Fibroblast of pulmonary artery (primary cell): ENCODE measurements at places on chromosomes 7 and 10.
A peak's percentile ranks its signal among the peaks of the same experiment; 100 is the strongest.

DNA sequence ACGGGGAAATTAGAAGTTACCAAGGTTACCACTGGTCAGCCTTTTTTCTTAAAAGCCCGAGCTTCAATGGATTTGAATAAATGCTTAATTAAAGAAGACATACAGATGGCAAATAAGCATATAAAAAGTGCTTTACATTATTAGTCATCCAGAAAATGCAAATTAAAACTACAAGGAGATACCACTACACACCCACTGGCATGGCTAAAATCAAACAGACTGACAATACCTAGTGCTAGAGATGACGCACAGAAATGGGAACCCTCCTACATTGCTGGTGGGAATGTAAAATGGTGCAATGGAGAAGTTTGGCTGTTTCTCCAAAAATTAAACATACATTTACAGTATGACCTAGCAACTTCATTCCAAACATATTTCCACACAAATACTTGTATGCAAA lies 38.3 kb upstream of the CREB5 start:
- no peak for DNase-seq

GRCh38 chr10:85457191-85457590 lies 909.4 kb downstream of the GRID1 start:
- no peak for DNase-seq

GRCh38 chr10:31028081-31028480 lies 3.6 kb downstream of the ZNF438 start:
- DNase-seq = peak; percentile 57

DNA sequence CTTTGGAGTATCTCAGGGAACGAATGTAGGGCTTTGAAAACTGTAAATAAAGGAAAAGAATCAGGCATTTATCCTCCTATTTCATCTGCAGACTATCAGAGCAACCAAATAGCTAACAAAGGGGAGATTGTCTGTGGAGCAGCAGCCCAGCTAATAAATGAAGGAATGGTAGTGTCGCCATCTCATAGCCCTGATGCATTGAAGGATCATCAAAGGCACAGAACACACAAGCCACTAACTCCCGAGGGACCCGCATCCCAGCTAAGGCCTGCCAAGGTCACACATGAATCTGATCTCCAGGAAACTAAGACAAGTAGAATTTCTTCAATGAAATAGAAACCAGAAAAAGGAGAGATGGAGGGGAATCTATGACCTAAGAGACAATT lies 38.2 kb downstream of the CALML5 start:
- no peak for DNase-seq

DNA sequence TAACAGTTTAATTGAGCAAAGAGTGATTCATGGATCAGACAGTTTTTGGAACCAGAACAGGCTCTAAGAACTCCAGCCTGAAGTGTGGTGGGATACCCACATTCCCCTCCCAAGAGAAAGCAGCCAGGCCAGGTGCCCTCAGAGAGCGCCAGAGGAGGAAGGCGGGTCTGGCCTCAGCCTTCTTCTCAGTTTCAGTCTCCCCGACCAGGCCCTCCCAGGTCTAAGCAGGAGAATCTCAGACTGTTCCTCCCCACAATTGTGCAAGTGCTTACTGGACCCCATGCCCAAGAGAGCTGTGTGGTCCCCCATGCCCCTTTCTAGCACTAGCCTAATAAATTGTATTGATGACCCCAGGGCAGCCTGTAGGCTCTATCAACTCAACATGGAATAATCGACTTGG lies 25.6 kb downstream of the PPIF start:
- DNase-seq = no peak

GRCh38 chr7:50270531-50271018 lies 33.9 kb upstream of the IKZF1 start:
- DNase-seq = no peak

DNA sequence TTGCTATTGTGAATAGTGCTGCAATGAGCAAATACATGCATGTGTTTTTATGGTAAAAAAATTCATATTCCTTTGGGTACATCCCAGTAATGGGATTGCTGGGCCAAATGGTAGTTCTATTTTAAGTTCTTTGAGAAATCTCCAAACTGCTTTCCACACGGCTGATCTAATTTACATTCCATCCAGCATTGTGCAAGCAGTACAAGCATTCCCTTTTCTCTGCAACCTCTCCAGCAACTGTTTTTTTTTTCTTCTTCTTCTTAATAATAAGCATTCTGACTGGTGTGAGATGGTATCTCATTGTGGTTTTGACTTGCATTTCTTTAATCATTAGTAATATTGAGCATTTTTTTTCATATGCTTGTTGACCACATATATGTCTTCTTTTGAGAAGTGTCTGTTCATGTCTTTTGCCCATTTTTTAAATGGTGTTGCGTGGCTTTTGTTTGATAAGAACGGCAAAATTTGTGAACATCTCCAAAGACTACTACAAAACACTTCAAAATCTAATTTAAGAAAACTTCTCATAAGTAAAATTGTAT lies 136.1 kb upstream of the MYO3A start:
- DNase-seq = no peak

DNA sequence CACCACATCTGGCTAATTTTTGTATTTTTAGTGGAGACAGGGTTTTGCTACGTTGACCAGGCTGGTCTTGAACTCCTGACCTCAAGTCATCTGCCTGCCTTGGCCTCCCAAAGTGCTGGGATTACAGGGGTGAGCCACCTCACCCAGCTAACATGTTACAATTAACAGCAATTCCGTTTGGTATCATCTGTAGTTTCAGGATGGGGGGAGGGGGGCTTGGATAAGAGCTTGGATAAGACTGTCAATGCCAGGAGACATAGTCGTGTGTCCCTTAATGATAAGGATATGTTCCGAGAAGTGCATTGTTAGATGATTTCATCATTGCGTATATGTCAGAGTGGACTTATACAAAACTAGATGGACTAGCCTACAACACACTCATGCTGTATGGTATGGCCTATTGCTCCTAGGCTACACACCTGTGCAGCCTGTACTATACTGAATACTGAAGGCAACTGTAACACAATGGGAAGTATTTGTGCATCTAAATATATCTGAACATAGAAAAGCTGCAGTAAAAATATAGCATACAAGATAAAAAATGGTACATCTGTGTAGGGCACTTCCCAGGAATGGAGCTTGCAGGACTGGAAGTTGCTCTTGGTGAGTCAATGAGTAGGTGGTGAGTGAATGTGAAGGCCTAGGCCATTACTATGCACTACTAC lies 103.9 kb upstream of the TNS3 start:
- DNase-seq = no peak

GRCh38 chr7:84091318-84091717 lies 103.3 kb downstream of the SEMA3A start:
- DNase-seq = no peak

DNA sequence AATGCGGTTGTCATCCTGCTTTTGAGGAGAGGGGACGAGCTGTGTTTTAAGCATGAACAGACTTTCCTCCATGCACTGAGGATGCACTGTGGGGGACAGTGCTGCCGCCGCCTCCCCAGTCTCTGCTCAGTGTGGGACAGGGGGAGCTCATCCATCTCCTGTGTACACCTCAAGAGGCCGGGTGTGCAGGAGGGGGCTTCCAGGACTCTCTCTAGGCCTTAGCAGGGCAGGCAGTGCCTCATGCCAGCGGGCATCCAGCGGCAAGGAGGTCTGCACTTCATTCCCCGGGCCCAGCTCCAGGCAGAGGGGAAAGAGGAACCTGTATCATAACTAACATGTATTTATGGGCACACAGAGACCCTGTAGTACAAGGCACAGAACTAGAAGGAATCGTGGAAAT lies 89.7 kb downstream of the DIP2C start:
- no peak for DNase-seq

- DNase-seq = no peak
Observed at GRCh38 chr10:48492201-48492600, 112.7 kb downstream of the ARHGAP22 start.

DNA sequence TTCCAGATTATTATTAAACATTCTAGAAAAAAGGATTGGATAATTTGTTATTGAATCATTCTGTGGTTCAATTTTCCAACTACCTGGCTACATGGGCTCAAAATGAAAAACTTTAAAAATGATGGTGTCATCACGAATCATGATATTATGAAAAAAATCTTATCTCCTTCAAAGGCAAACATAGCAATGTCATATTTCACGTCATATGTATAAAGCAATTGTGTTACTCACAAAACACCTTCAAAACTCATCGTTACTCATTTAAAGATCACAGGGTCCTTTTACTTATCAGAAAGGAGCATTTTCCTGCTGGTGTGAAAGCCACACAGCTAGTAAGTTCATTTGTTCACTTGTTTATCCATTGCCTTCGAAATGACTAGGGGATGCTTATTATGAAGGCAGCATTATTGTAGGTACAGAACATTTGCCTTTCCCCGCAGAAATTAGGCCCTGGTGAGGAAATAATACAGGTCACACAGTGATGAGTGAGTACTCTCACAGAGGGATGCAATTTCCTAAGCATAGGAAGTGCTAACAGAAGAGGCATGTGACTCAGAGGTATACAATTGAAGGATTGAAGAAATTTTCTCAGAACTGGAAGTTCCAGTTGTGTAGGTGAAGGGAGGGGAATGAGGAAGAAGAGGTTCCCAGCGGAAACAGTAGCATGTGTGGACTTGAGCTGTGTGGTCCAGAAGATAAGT lies 478.7 kb downstream of the INHBA start:
- DNase-seq = peak; percentile 57

GRCh38 chr10:123375738-123376137 lies 221.5 kb downstream of the BUB3 start:
- no peak for DNase-seq

DNA sequence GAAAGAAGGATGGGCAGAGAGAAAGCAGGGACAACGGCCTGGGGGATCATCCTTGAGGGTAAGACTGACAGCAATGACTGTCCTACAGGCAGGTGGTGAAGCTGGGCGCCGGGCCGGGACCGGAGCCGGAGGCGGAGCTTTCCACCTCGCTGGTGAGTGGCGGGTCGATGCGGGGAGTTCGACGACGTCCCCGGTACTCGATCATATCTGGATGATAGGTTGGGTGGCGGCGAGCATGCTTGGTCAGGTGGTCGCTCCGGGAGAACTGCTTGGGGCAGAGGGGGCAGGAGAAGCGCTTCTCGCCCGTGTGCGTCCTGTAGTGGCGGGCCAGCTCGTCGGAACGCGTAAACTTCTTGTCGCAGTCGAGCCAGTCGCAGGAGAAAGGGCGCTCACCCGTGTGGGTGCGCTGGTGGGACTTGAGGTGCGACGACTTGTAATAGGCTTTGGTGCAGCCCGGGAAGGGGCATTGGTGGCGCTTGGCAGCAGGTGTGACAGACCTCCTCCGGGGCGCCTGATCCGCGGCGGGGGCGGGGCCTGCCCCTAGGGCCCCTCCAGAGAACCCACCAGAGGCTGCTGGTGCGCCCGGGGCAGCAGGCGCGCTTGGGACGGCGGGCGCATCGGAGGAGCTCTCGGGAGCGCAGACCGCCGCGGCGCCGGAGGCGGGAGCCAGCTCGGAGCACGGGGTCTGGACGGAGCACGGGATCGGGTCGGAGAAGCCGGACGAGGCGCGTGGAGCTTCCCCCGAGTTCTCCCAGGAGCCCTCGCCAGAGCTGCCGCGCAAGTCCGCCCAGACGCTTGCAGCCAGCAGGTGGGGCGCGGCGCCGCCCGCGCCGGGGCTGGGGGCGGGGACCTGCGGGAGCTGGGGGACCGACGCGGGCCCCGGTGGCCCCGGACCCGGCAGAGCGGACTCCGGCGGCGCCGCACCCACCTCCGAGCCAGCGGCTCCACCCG lies 752 bp downstream of the KLF14 start:
- DNase-seq = no peak

GRCh38 chr10:109178591-109178990 lies 744.7 kb downstream of the XPNPEP1 start:
- no peak for DNase-seq

DNA sequence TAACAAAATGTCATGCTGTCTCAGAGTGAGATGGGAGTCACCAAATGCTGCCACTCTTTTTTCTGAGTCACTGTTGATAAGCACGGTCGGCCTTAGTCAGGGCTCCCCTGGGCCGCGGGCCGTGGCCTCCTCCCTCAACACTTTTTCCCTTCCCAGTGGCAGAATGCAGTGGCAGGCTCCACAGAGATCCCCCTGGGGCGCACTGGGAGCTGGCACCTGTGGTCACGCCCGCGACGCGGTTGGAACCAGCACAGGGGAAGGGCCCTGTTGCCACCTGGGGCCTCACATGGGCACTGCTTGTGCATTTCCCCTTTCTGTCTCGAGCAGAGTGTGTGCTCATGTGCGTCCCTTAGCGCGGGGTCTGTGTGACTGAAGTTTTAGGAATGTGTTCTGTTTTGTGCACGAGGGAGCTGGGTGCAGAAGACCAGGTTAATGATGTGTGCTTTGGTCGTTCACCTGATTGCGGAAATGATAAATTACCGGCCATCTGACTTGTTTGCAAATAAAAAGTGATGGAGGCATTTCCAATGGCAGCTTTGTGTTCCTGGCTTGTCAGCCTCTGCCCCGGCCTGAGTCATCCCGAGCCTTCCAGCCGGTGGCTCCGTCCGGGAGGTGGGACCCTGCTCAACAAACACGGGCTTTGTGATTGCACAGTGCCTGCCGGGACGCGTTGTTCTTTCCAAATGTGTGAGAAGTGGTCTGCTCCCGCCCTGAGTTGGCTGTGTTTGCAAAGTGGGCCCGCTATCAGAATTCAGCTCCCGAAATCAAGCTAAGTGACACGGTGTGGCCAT lies 100.7 kb downstream of the NKX6-2 start:
- peak; percentile 62 for DNase-seq

GRCh38 chr10:59290448-59290847 lies 71.9 kb downstream of the FAM13C start:
- DNase-seq = no peak

DNA sequence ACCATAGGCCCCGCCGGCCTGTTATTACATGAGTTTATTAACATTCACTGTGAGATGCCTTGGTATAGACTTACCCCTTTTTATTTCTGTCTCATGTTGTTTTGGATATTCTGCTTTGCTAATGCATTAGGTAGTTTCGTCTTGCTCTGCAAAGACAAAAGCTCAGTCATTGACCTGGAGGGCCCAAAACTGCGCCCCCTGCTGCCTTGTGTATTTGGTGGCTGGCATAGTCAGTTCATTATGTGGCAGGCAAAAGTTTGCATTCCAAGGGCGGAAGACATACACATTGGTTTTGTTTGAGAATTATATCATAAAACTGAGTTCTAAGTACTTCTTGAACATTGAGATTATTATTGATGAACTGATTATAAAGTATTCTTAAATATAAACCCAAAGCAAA lies 372.5 kb downstream of the SDK1 start:
- peak; percentile 35 for DNase-seq

DNA sequence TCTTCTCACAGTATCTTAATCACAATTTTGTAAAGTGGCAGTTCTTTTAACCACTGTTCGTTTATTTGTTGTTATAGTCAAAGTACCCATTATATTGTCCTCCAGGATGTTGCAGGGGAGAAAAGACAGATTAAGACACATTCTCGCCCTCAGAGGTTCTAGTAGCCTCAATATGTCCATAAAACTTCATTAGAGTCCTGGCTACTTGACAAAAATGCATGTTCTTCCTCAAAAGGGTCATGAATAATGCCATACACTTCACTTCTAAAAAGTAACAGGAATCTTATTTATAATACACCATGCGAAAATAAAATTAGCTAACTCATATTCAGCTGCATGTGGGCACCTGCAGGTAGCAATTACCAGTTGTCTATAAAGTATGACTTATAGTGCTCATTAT lies 109.3 kb upstream of the ANK3 start:
- DNase-seq = no peak

GRCh38 chr7:126820925-126821324 lies 431.8 kb downstream of the GRM8 start:
- no peak for DNase-seq
